A549 treated with dexamethasone at 1 μM for 4 hours (cell line): ENCODE measurements at places on chromosomes 2 and 18. TPM values are rescaled to one million over a fixed set of nuclear protein-coding genes. Genes with fewer than 3 reads are reported as not detected.

KCNG2 gene
- not detected in 5 replicates for total RNA-seq

APCDD1 gene
- total RNA-seq = 0.07 to 0.11 TPM (median 0.07 TPM) in 3 of 5 replicates, not detected in the others

CNGA3 gene
- total RNA-seq = 0.03 to 0.09 TPM (median 0.05 TPM) in 4 of 5 replicates, not detected in the other

ST6GAL2 gene
- total RNA-seq = 12.0 to 19.3 TPM (median 14.1 TPM) in 5 replicates

IGFBP2 gene
- total RNA-seq = 69.4 to 100.0 TPM (median 96.6 TPM) in 5 replicates

ANKRD30B gene
- total RNA-seq = not detected in 5 replicates

EDAR gene
- 0.07 to 0.12 TPM (median 0.09 TPM) in 5 replicates for total RNA-seq

NAB1 gene
- total RNA-seq = 26.8 to 42.2 TPM (median 37.0 TPM) in 5 replicates

AAMP gene
- total RNA-seq = 117 to 194 TPM (median 124 TPM) in 5 replicates

CXCR1 gene
- total RNA-seq = not detected in 5 replicates

CCDC74B gene
- total RNA-seq = 4.6 to 6.0 TPM (median 5.1 TPM) in 5 replicates

CNDP1 gene
- total RNA-seq = not detected in 5 replicates

SNTG2 gene
- not detected in 5 replicates for total RNA-seq

CRYGD gene
- not detected in 5 replicates for total RNA-seq

GALM gene
- total RNA-seq = 14.4 to 16.3 TPM (median 15.4 TPM) in 5 replicates

CENPO gene
- 47.4 to 52.1 TPM (median 49.4 TPM) in 5 replicates for total RNA-seq

CDH20 gene
- total RNA-seq = not detected in 5 replicates

DPP10 gene
- not detected in 5 replicates for total RNA-seq

MPV17 gene
- total RNA-seq = 76.2 to 97.2 TPM (median 87.4 TPM) in 5 replicates

ALLC gene
- total RNA-seq = 0.05 to 0.11 TPM (median 0.08 TPM) in 3 of 5 replicates, not detected in the others

WDR12 gene
- total RNA-seq = 50.6 to 63.1 TPM (median 58.3 TPM) in 5 replicates

UGT1A8 gene
- total RNA-seq = 0.06 to 0.07 TPM (median 0.06 TPM) in 3 of 5 replicates, not detected in the others

SSB gene
- 138 to 174 TPM (median 143 TPM) in 5 replicates for total RNA-seq

CAPN14 gene
- 0.04 to 0.06 TPM (median 0.05 TPM) in 4 of 5 replicates, not detected in the other for total RNA-seq

BOLA3 gene
- 118 to 163 TPM (median 122 TPM) in 5 replicates for total RNA-seq

DSG1 gene
- total RNA-seq = not detected in 5 replicates

SLC40A1 gene
- total RNA-seq = 1.4 to 2.0 TPM (median 1.7 TPM) in 5 replicates

HOXD8 gene
- 5.0 to 5.4 TPM (median 5.3 TPM) in 5 replicates for total RNA-seq

HS1BP3 gene
- 38.8 to 48.3 TPM (median 45.7 TPM) in 5 replicates for total RNA-seq

TUBB8B gene
- total RNA-seq = 0.12 TPM in 1 of 5 replicates, not detected in the others

LIMS4 gene
- total RNA-seq = 0.39 to 0.62 TPM (median 0.48 TPM) in 5 replicates

DCDC2C gene
- 0.26 to 0.67 TPM (median 0.28 TPM) in 5 replicates for total RNA-seq

ALPP gene
- 14.4 to 22.1 TPM (median 20.3 TPM) in 5 replicates for total RNA-seq

GLI2 gene
- total RNA-seq = 15.0 to 31.4 TPM (median 28.8 TPM) in 5 replicates

PRSS56 gene
- total RNA-seq = 0.08 to 0.16 TPM (median 0.12 TPM) in 4 of 5 replicates, not detected in the other

AQP12B gene
- not detected in 5 replicates for total RNA-seq

CYS1 gene
- 0.98 to 1.9 TPM (median 1.5 TPM) in 5 replicates for total RNA-seq

ONECUT2 gene
- 0.25 to 0.68 TPM (median 0.48 TPM) in 5 replicates for total RNA-seq

SCYGR4 gene
- total RNA-seq = not detected in 5 replicates

PLEK gene
- not detected in 5 replicates for total RNA-seq

UGT1A4 gene
- total RNA-seq = 0.07 TPM in 1 of 5 replicates, not detected in the others

PAX8 gene
- total RNA-seq = 0.60 to 1.0 TPM (median 0.80 TPM) in 5 replicates

KLHL41 gene
- total RNA-seq = 0.11 to 0.21 TPM (median 0.16 TPM) in 5 replicates

STARD6 gene
- 0.21 TPM in 1 of 5 replicates, not detected in the others for total RNA-seq

IL1A gene
- total RNA-seq = 0.18 to 0.50 TPM (median 0.29 TPM) in 5 replicates

SERPINB7 gene
- 1.5 to 2.3 TPM (median 2.0 TPM) in 5 replicates for total RNA-seq

AGXT gene
- not detected in 5 replicates for total RNA-seq
